ENCODE measurements at places on chromosomes 6 and 20.

GRCh38 chr6:16729744-16730143 lies 31.5 kb downstream of the ATXN1 start:
- DNase-seq: no peak

DNA sequence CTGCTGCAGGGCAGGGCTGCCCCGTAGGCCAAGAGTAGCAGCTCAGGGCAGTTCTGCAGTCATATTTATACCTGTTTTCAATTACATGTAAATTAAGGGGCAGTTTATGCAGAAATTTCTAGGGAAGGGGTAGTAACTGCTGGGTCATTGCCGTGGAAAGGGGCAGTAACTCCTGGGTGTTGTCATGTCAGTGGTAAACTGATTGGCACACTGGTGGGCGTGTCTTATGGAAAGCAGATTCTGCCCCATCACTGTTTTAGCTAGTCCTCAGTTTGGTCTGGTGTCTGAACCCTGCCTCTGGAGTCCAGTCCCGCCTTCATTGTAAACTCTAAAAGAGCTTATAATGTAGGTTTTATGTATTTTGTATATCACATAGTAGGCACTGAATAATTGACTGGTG lies 22.1 kb downstream of the MAP3K4 start:
- DNase-seq: no peak

DNA sequence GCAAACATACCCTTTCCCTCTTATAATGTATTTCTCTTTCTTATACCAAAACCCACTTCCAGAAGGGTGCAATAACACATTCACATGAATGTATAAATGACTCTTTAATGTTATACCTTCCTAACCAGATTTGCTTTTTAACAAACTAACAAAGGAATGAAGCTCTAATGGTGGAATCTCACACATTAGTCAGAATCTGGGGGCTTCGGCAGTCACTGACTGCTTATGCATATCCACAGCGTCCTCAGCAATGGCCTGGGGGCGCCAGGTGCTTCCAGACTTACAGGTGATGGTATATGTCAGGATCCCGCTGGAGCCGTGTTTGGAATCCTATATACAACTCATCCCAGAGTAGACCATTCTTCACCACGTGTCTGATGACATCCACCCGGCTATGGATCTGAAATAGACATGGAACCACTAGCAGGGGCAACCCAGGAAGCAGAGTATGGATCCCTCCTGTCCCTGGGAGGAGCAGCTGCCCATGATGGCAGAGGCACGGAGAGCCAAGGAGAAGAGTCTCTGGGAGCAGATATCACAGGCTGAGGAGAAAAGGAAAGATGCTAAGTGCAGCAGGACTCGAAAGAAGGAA lies 150.8 kb upstream of the RIPOR2 start:
- no peak for DNase-seq

DNA sequence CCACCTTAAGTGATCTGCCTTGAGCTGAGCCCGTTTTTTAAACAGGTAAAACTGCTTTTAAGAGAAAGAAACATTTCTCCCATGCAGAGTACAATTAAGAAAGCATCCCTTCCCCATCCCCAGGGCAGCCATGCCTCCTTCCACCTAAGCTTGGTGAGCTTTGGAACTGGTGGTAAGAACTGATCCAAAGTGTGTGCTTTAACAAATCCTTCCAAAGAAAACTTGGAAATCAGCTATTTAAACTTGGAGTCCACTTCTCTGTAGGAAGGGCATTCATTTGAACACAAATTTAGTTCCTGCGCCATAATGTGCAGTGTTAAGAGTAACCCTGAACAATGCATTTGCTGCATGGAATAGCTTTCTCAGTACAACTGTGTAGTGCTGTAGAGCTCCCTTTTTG lies 17.0 kb downstream of the GMDS start:
- DNase-seq: no peak

DNA sequence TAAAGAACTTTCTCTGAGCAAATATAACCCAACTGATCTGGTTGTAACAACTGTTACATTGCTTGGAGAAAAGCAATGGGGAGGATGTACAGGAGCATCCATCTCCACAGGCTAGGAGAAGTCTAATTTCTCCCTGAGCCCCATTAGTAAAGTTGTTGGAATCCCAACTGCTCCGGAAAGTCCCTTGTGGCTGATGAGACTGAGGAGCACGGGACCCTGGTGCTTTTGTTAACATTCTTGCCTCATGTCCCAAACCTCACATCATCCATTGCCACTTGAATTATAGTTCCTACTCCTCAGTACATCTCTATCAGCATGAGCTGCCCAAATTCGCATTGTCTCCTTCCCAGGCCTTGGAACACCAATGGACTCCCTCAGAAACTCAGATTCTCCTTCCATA lies 260.6 kb upstream of the BMP2 start:
- DNase-seq: no peak

DNA sequence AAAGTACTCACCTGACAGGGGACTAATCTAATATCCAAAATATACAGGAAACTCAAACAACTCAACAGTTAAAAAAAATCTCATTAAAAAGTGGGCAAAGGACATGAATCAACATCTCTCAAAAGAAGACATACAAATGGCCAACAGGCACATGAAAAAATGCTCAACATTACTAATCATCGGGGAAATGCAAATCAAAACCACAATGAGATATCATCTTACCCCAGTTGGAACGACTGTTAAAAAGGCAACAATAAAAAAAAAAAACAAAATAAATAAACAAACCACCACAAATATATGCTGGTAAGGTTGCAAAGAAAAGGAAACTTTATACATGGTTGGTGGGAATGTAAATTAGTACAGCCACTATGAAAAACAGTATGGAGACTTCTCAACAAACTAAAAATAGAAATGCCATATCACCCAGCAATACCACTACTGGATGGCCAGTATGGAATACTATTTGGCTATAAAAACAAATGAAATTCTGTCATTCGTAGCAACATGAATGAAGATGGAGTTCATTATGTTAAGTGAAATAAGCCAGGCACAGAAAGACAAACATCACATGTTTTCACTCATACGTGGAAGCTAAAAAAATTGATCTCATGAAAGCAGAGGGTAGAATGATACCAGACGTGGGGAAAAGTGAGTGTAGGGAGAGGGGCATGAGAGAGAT lies 6.6 kb downstream of the SIRPB2 start:
- no peak for DNase-seq

DNA sequence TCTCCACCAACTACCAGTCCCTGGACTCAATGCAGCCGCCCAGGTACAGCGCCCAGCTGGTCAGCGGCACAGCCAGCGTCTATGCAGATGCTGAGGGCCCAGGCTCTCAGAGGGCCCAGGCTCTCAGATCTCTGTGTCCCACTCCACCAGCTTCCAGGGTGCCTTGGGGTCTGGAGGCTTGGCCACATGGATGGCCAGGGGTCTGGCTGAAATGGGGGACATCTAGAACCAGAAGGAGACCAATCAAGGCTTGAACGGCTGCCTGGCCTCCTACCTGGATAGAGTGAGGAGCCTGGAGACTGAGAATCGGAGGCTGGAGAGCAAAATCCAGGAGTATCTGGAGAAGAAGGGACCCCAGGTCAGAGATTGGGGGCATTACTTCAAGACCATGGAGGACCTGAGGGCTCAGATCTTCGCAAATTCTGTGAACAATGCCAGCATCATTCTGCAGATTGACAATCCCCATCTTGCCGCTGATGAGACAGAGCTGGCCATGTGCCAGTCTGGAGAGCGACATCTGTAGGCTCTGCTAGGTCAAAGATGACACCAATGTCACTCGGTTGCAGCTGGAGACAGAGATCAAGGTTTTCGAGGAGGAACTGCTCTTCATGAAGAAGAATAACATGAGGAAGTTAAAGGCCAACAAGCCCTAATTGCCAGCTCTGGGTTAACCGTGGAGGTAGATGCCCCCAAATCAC lies 44.1 kb upstream of the GRM4 start:
- no peak for DNase-seq

DNA sequence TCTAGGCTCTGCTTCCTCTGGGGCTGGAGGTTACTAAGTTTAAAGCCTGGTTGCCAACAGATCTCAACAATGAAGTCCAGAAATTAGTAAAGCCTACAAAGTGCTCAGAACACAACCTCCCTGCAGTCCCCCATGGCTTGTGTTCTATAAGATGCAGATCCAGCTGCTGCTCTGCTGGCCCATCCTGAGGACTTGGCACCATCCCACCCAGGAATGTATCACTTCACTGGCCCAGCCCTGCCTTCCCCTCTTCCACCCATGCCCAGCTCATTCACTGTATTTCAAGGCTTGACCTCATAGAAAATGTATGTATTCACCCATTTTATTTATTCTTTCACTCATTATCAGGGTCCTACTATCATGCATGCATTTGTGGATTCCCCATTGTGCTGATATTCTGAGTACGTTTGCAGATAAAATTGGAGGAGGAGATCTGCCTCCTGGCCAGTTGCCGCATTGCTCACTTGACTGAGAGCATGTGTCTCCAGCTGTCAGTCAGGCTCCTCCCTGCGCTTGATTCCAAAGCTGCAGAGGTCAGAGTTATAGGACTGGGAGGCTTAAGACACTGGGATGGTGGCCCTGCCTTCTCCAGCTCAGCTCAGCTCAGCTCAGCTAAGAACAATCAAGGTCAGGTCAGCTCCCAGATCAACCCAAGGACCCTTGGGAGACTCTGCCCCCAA lies 104.8 kb downstream of the MAFB start:
- DNase-seq: no peak

- no peak for DNase-seq
Observed at GRCh38 chr20:54620611-54621010, 145.2 kb downstream of the DOK5 start.

DNA sequence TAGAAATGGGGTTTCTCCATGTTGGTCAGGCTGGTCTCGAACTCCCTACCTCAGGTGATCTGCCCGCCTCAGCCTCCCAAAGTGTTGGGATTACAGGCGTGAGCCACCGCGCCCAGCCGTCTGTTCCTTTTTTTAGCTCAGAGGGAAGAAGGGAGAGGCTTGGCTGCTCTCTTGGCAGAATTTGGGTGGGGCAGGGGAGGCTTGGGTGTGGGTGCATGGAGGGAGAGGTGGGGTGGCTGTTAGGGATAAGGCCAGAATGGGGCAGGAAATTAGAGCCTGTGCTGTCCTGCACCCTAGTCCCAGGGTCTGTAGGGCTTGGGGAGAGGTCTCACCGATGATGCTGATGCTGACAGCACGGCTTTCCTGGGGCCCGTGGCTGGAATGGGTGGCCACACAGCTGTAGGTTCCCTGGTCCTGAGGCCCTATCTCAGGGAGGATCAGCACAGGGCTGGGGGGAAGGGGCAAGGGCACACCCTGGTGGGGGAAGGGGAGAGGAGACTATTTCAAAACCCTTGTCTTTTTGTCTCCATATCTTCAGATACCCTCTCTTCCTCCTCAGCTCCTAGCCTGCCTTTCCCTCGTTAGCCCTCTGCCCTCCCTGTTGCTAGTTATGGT lies 2.0 kb downstream of the AGER start:
- no peak for DNase-seq

DNA sequence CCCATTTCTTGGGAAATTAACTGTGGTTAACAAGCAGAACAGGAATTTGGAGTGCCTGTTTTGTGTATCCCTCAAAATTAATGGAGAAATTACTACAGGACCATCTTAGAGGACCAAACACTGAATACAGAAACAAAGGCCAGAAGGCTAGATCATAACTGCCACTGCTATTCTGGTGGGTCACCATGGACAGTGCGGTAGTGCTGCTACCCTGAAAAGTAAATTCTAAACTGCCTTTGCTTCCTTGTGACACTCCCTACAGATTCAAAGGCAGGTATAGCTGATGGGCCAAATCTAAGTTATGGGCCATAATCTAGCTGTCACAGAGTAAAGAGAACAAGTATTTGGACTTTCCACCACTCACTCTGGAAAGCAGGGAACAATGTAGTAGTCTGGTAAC lies 575.8 kb upstream of the ADGRB3 start:
- no peak for DNase-seq

DNA sequence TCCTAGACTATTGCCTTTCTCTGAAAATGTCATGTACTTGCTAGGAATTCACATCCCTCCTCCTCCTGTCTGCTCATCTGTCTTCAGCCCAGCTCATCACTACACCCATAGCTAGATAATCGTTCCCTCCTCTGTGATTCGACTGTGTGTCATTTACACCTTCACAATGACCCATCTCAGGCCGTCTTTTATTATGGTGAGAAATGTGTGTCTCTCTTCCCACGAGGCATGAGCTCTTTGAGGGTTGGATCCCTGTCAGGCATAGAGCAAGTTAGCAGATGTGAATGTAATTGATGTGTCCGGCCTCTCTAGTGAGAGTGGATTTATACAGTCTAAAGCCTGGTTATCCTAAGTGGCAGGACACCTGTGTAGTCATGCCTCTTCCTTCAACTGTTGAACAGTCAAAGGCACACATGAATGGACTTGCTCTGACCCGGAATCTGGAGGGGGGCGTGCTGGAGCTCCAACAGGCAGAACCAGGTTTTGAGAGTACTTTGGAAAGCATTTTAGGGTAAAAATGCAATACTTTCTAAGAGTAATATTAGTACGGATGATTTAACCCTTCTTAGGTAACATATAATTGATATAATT lies 182.1 kb downstream of the UTRN start:
- DNase-seq: no peak

DNA sequence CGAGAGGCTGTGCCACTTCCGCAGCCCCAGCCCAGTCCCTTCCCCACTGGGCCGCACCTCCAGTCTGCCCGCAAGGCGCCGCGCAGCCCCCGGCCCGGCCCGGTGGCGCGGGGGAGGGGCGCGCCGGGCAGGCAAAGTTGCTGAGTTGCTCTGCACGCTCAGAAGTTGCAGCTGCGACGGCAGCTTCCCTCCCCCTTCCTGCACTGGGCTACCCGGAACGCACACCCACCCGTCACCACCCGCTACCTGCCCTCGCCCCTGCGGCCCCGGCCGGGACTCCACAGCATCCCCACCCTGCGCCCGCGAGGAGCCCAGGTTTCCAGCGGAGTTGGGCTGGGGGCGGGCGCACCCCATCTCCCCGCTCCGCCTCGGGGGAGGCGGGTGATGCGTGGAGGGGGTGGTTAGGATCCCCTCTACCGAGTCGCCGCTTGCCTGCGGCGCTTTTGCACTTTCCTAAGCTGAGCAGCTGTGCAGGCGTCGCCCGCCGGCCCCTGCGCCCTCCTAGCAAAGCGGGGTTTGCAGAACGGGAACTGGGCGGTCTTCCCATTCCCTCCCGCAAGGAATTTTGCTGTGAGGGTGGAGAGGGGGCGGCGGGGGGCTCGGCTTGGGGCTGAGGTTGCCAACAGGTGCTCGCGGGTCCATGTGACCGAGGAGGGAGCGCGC lies 55.9 kb upstream of the RREB1 start:
- peak; percentile 16 for DNase-seq

DNA sequence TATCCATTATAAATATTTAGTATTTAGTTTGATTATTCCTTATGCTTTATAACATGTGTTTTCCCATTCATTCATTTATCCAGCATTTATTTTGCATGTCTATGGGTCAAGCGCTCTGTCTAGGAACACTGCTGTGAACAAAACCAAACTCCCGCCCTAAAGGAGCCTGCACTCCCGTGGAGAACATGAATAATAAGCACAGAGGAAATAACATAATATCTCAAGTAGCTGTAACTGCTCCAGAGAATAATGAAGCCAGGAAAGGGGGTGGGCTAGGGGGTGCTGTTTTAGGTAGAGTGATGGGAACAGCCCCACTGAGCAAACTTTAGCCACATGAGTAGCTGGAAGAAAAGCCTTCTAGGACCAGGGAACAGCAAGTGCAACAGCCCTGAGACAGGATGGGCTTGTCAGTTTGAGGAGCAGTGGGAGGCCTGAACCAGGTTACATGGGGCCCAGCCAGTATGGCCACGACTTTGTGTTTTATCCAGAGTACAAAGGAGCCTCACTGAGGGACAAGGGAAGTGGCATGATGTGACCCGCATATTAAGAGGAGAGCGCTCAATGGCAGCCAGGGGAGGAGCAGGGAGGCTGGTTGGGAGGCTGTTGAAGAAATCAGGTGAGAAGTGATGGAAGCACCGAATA lies 24.4 kb upstream of the PRND start:
- DNase-seq: no peak

GRCh38 chr6:15194453-15194852 lies 51.4 kb upstream of the JARID2 start:
- no peak for DNase-seq

- DNase-seq: no peak
Observed at GRCh38 chr6:29537714-29538403, 21.7 kb downstream of the UBD start.
